ENCODE measurements at places on chromosomes 2 and 18. TPM values are rescaled to one million over a fixed set of nuclear protein-coding genes. Genes with fewer than 3 reads are reported as not detected.

FBXO36 gene
- 5.1 TPM for total RNA-seq

ANKRD36 gene
- 40.9 TPM for total RNA-seq

HOXD8 gene
- total RNA-seq: 0.29 TPM

RAB17 gene
- 11.0 TPM for total RNA-seq

NT5DC4 gene
- not detected for total RNA-seq

DCAF17 gene
- total RNA-seq: 22.4 TPM

GDF7 gene
- total RNA-seq: 3.2 TPM

ARMC9 gene
- total RNA-seq: 49.8 TPM

DNA sequence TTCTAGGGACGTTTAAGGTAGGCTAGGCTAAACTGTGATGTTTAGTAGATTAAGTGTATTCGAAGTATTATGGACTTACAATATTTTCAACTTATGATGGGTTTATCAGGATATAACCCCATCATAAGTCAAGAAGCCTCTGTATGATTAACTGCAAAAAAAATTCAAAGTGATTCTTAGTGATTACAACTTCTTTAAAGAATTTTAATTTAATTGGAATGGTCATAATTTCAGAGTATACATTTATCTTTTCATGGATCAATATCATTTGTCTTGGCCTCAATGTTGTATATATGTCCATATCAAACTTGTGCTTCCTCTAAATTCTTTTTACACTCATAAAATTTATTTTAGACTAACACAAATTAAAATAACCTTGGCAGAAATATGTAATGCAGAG is 183.3 kb upstream of the LRP1B start:
- no peak overlapping the region for H3K27ac ChIP-seq
- H3K36me3 ChIP-seq: peaks cover 6% of the 10 kb centered on the region
- DNase-seq: no peak
- H3K4me1 ChIP-seq: peaks cover 3% of the 10 kb centered on the region
- H3K4me3 ChIP-seq: no peak overlapping the region

- peaks cover 4% of the 10 kb centered on the region for H3K36me3 ChIP-seq
- H3K4me1 ChIP-seq: peaks cover 18% of the 10 kb centered on the region
- H3K27ac ChIP-seq: peak overlapping the region; percentile 69
Observed at GRCh38 chr2:9406529-9407362, 16.6 kb downstream of the ITGB1BP1 start.

DNA sequence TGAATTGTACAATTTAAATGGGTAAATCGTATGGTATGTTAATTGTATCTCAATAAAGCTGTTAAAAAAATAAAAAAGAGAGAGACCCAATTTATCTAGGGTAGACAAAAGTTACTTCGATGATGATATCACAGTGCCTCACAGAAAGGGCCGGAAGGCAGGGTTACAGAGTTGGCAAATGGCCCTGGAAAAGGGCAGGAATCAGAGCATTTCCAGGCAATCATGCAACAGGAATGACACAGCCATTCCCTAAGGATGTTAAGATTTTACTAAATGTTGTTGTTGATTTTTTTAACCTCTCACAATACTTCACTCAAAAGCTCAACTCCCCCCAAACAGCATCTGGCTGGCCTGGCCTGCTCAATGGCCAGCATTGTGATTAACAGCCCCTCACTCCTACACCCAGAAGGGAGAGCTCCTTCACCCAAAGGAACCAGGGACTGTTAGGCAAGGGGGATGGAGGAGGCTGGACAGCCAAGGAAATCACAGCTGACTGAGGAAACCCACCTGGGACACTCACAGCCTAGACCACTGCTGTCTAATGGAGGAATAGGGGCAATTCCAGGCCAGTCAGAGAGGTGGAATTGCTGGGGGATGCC is 7.7 kb upstream of the SP100 start:
- H3K4me3 ChIP-seq: no peak overlapping the region
- no peak for DNase-seq
- no peaks in the 10 kb centered on the region for H3K36me3 ChIP-seq
- no peak overlapping the region for H3K27ac ChIP-seq
- H3K27me3 ChIP-seq: peaks cover 75% of the 10 kb centered on the region
- H3K4me1 ChIP-seq: peaks cover 8% of the 10 kb centered on the region

- H3K36me3 ChIP-seq: peaks cover 2% of the 10 kb centered on the region
- H3K27ac ChIP-seq: peak overlapping the region; percentile 74
- DNase-seq: no peak
- H3K27me3 ChIP-seq: no peaks in the 10 kb centered on the region
Observed at GRCh38 chr18:3328532-3328931, 66.6 kb downstream of the MYL12B start.

DNA sequence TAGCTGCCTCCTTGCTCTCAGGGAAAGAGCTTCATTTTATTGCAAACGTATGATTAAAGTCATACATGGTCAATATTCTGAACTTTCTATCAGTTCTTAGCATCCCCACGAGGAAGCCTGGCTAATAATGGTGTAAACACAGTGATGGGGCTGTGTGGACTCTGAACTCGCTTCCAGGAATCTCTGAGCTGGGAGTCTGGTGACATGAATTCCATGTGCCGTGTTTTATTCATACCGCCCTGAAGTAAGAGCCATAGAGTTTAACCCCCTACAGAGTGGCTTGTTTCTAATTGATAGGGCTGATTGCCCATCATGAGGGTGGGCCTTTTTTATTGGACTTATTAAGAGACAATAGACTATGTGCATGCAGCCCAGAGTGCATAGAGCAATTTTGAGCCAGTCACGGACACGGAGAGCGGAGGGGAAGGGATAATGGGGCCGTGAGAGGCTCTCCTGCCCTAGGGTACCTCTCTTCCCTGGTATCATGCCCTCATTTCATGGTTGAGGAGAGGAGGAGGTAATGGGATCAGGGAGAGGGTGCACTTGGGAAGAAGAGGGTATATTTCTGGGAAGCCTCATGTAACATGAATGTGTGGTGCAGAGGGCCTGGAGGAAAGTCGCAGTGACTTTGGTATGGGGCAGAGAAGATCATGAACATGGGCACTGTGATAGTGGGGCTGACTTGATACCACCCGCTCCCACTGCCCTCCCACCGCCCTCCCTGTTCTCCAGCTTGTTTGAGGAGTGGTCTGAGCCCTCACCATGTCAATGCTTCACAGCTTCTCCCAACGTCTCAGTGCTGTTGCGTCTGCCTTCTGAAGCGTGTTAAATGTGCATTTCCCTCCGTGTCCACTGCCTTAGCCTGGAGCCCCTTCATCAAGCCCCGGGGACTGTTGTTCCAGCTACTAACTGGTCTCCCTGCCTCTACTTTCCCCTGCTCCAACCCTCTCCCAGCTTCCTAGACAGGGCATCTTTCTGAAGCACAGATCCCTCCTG is 73.2 kb downstream of the IL1R2 start:
- peaks cover 43% of the 10 kb centered on the region for H3K4me1 ChIP-seq
- H3K27me3 ChIP-seq: no peaks in the 10 kb centered on the region
- H3K27ac ChIP-seq: peak overlapping the region; percentile 63
- H3K4me3 ChIP-seq: no peak overlapping the region
- no peaks in the 10 kb centered on the region for H3K36me3 ChIP-seq
- DNase-seq: no peak

- no peak overlapping the region for H3K27ac ChIP-seq
- H3K4me3 ChIP-seq: no peak overlapping the region
- peaks cover 10% of the 10 kb centered on the region for H3K4me1 ChIP-seq
- no peak for DNase-seq
- H3K36me3 ChIP-seq: no peaks in the 10 kb centered on the region
Observed at GRCh38 chr18:40863801-40864200, 1091.2 kb upstream of the PIK3C3 start.

DNA sequence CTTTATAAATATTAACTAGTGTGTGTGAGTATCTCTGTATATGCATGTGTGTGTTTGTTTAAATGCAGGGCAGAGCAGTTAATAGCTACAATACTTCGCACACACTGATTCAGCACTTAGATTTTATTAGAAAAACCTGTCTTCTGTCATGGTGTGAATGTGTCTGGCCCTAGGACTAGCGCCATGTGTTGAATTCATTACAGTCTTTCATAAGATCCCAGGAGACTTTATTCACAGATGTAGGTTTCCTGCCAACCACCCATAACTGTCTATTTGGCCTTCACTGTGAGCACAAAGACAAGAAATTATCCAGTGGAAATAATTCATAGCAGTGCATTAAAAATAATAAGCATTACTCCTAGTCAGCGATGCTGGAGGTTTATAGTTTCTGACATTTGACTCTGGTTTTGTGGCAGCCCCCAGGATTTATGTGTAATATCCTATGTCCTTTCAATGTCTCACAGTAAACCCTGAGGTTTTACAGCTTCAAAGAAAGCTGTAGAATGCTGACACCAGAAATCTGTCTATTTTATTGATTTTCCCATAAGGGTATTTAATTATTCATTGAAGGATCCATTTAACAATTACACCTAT is 93.9 kb downstream of the ZNF804A start:
- H3K27ac ChIP-seq: no peak overlapping the region
- no peaks in the 10 kb centered on the region for H3K4me1 ChIP-seq
- DNase-seq: no peak
- H3K4me3 ChIP-seq: no peak overlapping the region

DNA sequence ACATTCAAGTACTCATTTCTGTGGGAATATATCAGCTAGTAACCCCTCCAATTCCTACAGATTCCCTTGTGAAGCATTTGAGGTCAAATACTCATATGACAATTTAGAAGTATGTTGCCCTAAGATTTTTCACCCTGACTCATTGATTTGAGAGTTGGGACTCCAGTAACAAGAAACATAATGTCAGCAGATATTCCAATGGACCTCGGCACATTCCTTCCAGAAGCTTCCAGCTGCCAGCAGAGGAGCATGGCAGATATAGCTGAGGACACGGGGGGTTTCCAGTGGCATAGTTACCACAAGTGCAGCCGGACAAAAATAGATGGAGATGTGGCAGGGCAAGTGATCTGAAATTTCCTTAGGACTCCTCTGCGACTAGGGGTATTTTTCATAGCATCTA is 101.9 kb upstream of the ARHGAP28 start:
- H3K27me3 ChIP-seq: no peaks in the 10 kb centered on the region
- peaks cover 65% of the 10 kb centered on the region for H3K4me1 ChIP-seq
- H3K36me3 ChIP-seq: peaks cover 6% of the 10 kb centered on the region
- no peak for DNase-seq
- H3K27ac ChIP-seq: peak overlapping the region; percentile 22
- no peak overlapping the region for H3K4me3 ChIP-seq

- peak within 1 kb of the TSS; percentile 54 for H3K4me3 ChIP-seq
- H3K36me3 ChIP-seq: no peaks in the 10 kb centered on the region
- H3K27ac ChIP-seq: no peak within 1 kb of the TSS
- peaks cover 78% of the 10 kb centered on the region for H3K27me3 ChIP-seq
- peaks cover 10% of the 10 kb centered on the region for H3K4me1 ChIP-seq
Observed at GRCh38 chr18:78979730-78980278, at the start of gene SALL3. Gene SALL3 (plus strand): TSS chr18:78979818. CDS start chr18:78980275, 457 bp downstream.

GRCh38 chr2:219031005-219031738 is 10.1 kb downstream of the CFAP65 start:
- no peak for DNase-seq
- peaks cover 3% of the 10 kb centered on the region for H3K4me1 ChIP-seq
- H3K27me3 ChIP-seq: peaks cover 82% of the 10 kb centered on the region
- no peaks in the 10 kb centered on the region for H3K36me3 ChIP-seq

GRCh38 chr18:28174181-28174905 is 2.6 kb downstream of the CDH2 start:
- H3K36me3 ChIP-seq: no peaks in the 10 kb centered on the region
- H3K27me3 ChIP-seq: peaks cover 23% of the 10 kb centered on the region
- peaks cover 27% of the 10 kb centered on the region for H3K4me1 ChIP-seq
- no peak overlapping the region for H3K27ac ChIP-seq
- DNase-seq: no peak

DNA sequence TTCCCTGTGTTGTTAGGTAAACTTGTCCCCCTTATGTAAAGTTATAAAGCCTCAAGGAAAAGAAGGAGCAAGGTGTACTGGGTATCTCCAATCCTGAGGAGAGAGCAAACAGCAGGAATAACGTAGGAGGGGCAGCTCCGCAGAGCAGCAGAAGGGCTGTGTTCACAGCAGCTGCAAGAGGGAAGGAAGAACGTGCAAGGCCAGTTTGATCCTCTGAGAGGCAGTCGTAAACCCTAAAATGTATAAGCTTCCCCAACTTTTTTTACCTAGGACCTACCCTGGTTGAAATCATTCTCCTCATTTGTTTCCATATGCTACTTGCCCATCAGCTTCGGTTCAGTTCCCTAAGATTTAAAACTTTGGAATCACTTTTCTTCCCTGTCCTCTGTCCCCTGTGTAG is 51.9 kb upstream of the MAP3K20 start:
- peaks cover 26% of the 10 kb centered on the region for H3K36me3 ChIP-seq
- H3K27ac ChIP-seq: no peak overlapping the region
- H3K4me3 ChIP-seq: no peak overlapping the region
- no peak for DNase-seq

GRCh38 chr18:67467188-67467587 is 49.3 kb downstream of the DSEL start:
- H3K4me1 ChIP-seq: no peaks in the 10 kb centered on the region
- no peaks in the 10 kb centered on the region for H3K36me3 ChIP-seq
- H3K4me3 ChIP-seq: no peak overlapping the region
- no peak for DNase-seq

- no peak overlapping the region for H3K4me3 ChIP-seq
- peaks cover 21% of the 10 kb centered on the region for H3K4me1 ChIP-seq
- H3K27me3 ChIP-seq: no peaks in the 10 kb centered on the region
Observed at GRCh38 chr2:150769421-150769820, 282.0 kb upstream of the RND3 start.

DNA sequence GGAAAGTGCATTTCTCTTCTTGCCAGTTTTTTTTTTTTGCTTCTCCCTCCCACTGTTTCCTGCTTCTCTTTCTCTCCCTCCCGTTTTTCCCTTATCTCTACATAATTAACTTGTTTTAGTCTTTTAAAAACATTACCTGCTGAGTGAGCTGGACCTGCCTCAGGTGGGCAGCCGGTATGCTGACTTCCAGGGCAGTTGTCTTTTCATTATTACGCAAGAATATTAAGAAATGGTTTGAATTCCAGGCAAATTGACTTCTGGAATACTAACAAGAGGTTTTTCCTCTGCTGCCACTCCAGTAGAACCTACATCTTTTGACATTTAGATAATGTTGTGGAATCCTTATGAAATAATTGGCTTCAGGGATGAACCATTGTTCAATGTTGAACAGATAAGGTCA is 161.8 kb downstream of the THSD7B start:
- H3K27me3 ChIP-seq: peaks cover 13% of the 10 kb centered on the region
- H3K27ac ChIP-seq: no peak overlapping the region
- H3K36me3 ChIP-seq: no peaks in the 10 kb centered on the region
- H3K4me1 ChIP-seq: peaks cover 6% of the 10 kb centered on the region
- H3K4me3 ChIP-seq: no peak overlapping the region

GRCh38 chr2:42639340-42640077 is 71.1 kb downstream of the MTA3 start:
- no peak overlapping the region for H3K4me3 ChIP-seq
- H3K27ac ChIP-seq: peak overlapping the region; percentile 64

DNA sequence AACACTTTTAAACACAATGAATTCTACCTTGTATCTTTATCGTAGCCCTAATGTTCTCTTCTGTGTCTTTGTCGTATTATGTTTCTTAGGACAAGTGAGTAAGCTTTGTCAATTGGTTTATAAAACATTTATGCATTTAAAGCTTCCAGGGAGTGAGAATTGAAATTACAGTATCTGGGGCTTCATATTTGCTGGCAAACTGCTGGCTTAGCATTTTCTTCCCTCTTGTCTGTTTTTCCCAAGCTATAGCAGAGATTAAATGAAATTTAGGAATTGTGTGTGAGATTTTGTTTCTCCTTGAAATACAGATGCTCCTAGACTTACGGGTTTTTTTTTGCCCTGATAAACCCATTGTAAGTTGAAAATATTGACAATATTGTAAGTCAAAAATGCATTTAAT is 73.3 kb downstream of the FMNL2 start:
- H3K27ac ChIP-seq: peak overlapping the region; percentile 82
- H3K27me3 ChIP-seq: no peaks in the 10 kb centered on the region
- no peaks in the 10 kb centered on the region for H3K36me3 ChIP-seq
- H3K4me3 ChIP-seq: no peak overlapping the region
- no peak for DNase-seq

GRCh38 chr2:60262178-60262577 is 291.3 kb downstream of the BCL11A start:
- no peaks in the 10 kb centered on the region for H3K27me3 ChIP-seq
- peaks cover 3% of the 10 kb centered on the region for H3K4me1 ChIP-seq
- no peaks in the 10 kb centered on the region for H3K36me3 ChIP-seq
- no peak overlapping the region for H3K4me3 ChIP-seq
- H3K27ac ChIP-seq: no peak overlapping the region
- DNase-seq: no peak
